ENCODE measurements at places on chromosomes 7 and 10.

DNA sequence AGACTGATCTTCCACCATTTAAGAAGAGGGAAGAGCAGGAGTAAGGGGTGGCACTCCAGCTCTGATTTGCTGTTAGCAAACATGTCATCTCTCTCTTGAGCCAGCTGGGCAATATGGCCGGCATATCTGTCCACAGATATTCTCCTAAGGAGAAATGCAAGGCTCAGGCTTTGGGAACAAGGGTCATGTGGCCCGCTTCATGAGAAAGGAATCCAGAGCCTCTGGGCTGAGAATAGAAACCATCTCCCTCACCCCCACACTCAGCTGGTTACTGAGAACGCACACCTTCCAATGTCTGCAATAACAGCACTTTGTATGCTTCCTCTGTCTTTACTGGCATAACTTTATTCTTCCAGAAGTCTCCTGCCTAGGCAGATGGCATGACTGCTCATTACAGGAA lies 171.2 kb downstream of the ELMO1 start:
- DNase-seq, result no peak

- no peak for DNase-seq
Observed at GRCh38 chr7:15836041-15836440, 149.6 kb upstream of the MEOX2 start.

DNA sequence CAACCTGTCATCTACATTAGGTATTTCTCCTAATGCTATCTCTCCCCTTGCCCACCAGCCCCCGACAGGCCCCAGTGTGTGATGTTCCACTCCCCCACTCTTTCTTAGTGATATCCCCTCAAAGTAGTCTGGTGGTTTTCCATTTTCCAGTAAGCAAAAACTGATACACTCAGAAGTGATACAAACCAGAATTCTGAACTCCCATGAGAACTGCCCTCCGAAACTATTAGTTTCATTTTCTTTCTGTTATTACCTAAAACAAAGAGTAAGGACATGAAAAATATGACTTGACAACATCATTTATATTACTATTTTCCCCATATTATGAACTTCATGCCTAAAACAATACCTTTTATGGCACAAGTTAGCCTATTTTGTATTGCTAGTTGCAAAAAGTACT lies 175.0 kb downstream of the OTUD1 start:
- DNase-seq, result no peak

DNA sequence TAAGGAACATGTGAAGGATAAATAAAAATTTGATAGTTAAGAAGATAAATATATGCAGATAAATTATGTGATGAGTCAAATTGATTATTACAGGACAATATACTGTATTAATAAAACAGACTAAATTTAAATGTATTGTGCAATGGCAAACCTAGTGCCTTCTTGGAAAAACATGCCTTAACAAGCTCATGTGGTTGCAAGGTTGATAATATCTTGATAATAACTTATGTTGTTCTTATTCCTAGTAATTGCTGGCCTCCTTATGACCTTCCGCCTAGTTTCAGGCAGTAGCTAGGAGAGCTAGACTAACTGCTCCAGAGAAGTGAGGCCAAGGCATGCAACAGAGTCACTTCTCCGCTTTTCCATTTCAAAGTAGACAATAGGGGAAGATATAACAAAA lies 7.6 kb upstream of the RAB11FIP2 start:
- no peak for DNase-seq

DNA sequence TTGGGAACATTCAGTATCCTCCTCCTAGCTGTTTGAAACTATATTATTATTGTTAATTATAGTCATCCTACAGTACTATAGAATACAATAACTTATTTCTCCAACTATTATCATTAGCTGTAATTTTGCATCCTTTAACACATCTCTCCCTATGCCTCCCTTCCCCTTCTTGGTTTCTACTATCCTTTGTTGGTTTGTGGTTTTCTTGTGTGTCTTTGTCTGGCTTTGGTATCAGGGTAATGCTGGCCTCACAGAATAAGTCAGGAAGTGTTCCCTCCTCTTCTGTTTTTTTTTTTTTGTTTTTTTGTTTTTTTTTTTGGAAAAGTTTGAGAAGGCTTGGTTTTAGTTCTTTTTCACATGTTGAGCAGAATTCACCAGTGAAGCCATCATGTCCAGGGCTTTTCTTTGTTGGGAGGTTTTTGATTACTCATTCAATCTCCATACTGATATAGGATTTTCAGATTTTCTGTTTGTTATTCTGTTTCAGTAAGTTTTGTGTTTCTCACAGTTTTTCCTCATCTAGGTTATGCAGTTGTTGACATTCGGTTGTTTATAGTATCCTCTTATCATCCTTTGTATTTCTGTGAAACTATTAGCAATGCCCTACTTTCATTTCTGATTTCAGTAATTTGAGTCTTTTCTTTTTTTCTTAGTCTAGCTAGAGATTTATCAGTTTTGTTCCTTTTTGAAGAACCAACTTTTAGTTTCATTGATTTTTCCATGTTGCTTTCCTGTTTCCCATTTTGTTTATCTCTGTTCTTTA lies 21.6 kb downstream of the C1GALT1 start:
- no peak for DNase-seq

DNA sequence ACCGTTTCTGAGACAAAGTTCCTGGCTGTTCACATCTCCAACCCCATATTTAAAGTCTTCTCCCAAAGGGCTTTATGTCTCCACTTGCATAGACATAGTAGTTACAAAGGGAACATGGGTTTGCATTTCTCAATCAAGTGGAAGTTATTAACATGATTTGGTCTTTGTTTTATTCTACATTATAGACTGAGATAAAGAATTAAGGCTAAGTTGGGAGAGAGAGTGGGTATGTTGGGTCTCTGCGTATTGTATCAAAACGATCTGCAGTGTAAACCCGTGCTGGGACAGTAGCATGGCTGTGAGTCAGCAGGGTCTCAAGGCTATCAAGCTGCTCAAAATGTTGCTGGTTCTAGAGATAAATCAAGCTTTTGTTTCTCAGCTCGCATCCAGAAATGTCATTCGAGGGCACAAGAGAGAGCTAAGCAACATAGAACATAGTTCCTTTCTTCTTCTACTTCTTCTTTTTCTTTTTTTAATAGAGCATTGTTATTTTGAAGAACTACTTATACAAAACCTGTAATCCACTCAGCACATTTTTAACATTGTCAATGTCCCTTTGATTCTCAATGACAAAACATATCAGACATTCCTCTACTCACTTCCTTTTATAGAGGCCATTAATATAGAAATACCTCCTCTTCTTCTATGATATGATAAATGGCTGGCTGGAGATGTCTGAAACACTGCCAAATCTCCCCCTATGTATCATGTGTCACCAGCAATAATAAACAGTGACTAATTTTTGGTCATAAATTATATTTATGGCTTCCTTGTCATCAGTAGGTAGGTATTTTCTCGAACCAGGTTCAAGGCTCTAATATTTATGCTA lies 34.5 kb upstream of the RHOBTB1 start:
- DNase-seq, result no peak

- DNase-seq, result no peak
Observed at GRCh38 chr7:107902381-107902780, 11.4 kb downstream of the DLD start.

GRCh38 chr10:24908793-24909423 lies 43.5 kb downstream of the PRTFDC1 start:
- DNase-seq, result no peak

DNA sequence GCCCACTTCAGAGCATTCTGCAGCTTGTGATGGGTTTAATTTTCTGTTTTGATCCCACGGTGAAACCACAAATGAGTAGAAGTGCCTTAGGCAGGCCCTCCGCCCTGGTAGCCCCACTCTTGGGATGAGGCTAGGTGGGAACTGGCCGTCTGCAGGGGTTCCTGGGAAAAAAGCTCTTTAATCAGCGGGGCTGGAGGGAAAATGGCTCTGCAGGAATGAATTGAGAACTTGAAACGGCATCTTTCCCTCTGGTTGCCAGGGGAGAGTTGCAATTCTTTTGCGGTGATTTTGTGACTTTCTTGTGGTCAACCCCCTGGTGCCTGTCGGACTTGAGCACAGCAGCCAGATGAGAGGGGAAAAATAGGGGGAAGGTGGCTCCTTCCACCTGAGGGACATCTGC lies 32.7 kb downstream of the COL26A1 start:
- DNase-seq, result no peak

- no peak for DNase-seq
Observed at GRCh38 chr10:122286867-122287266, 15.8 kb downstream of the BTBD16 start.

DNA sequence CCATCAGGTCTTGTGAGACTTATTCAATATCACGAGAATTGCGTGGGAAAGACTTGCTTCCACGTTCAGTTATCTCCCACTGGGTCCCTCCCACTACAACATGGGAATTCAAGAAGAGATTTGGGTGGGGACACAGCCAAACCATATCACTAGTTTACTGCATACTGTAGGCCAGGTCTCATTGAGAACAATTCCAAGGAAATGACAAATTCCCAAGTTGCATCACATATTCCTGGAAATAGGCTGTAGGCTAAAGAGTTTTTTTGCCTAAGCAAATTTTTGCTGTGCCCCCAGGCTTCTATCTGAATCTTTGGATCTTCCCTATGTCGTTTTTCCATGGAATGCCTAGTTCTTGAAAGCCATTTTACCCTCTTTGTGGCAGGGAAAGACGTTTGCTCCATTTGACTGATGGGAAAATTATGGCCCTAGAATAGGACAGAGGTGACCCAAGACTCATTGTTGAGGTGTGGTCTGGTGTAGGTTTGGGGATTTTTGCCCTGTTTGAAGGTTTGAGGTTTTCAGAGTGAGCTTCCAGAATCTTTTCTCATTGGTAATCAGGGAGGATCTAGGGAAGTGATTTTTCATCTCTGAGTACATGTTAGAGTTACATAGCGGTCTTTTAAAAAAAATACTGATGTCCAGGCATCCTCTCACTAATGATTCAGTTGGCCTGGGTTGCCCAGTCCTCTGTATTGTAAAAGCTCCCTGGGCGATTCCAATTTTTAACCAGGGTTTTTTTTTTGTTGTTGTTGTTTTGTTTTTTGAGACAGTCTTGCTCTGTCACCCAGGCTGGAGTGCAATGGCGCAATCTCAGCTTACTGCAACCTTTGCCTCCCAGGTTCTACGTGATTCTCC lies 44.4 kb downstream of the TACR2 start:
- no peak for DNase-seq

- no peak for DNase-seq
Observed at GRCh38 chr7:82714883-82715282, 271.3 kb upstream of the CACNA2D1 start.
